ENCODE measurements at places on chromosomes 5 and 9.

GRCh38 chr9:114014044-114014443 lies 64.1 kb downstream of the AMBP start:
- no peaks in the 10 kb centered on the region for H3K36me3 ChIP-seq
- H3K27ac ChIP-seq = no peak overlapping the region
- no peaks in the 10 kb centered on the region for H3K4me1 ChIP-seq
- H3K27me3 ChIP-seq = no peaks in the 10 kb centered on the region
- DNase-seq = no peak

GRCh38 chr5:135473956-135474670 lies 22.0 kb upstream of the TIFAB start:
- H3K4me1 ChIP-seq = no peaks in the 10 kb centered on the region
- H3K36me3 ChIP-seq = no peaks in the 10 kb centered on the region
- peaks cover 57% of the 10 kb centered on the region for H3K27me3 ChIP-seq
- no peak for DNase-seq

GRCh38 chr9:34644766-34645314 lies 1.6 kb upstream of the GALT start:
- peaks cover 9% of the 10 kb centered on the region for H3K36me3 ChIP-seq
- DNase-seq = no peak
- peaks cover 26% of the 10 kb centered on the region for H3K4me1 ChIP-seq

DNA sequence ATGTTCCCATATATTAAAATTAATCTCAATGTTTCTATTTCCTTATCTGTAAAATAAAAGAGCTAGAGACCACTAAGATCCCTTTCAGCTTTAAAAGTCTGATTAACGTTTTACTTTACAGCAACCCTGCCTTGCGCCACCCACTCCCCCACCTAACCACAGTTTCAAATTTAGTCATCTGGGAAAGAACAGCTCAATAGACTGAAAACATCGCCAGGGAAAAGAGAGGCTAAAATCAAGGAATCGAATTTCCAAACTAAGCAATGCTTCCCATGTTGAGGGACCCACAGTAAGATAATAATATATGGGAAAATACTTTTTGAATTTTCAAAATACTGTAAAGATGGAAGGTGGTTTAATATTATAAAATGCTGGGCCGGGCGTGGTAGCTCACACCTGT lies 6.6 kb downstream of the SAXO1 start:
- H3K36me3 ChIP-seq = no peaks in the 10 kb centered on the region
- no peak overlapping the region for H3K4me3 ChIP-seq
- no peaks in the 10 kb centered on the region for H3K4me1 ChIP-seq
- no peak overlapping the region for H3K27ac ChIP-seq
- no peak for DNase-seq
- no peaks in the 10 kb centered on the region for H3K27me3 ChIP-seq

DNA sequence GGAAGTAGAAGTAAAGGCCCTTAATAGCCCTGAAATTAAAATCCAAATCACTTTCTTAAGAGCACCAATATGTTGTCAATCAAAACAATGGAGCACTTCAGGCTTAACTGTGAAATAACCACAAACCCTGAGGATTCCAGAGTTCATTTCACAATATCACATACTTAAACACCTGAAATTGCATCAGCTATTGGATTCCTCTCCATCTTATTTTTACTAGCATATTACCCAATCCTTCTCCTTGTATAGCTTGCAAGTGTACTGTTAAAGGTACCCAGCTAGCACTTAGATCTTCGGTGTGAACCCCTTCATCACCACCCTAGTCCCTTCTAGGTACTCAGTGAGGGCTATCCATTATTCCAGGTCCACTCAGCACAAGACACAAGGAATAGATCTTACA lies 287.3 kb downstream of the EFNA5 start:
- H3K36me3 ChIP-seq = no peaks in the 10 kb centered on the region
- H3K4me1 ChIP-seq = peaks cover 5% of the 10 kb centered on the region

DNA sequence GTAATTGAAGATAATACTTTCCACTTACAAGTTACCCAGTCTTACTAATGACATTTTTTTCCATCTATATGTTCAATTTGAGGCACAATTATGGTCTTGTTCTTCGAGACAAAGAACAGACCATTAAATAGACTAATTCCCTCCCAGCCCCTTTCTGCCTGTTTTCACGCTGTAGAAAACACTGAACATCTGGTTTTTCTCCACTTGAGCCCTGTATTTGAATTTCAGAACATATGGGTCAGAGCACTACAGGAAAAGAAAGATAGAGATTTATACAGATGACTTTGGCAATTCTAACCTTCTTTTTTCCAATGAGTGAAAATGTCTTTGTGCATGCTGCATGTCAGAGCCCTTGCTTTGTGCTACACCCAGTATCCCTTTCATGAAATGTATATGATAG lies 506.9 kb downstream of the LRRC70 start:
- no peak overlapping the region for H3K27ac ChIP-seq
- H3K27me3 ChIP-seq = no peaks in the 10 kb centered on the region
- H3K4me1 ChIP-seq = no peaks in the 10 kb centered on the region
- H3K4me3 ChIP-seq = no peak overlapping the region

- H3K27ac ChIP-seq = no peak overlapping the region
- no peak overlapping the region for H3K4me3 ChIP-seq
- H3K4me1 ChIP-seq = peaks cover 17% of the 10 kb centered on the region
- no peak for DNase-seq
- no peaks in the 10 kb centered on the region for H3K36me3 ChIP-seq
Observed at GRCh38 chr5:67699560-67699959, 503.0 kb upstream of the CD180 start.

DNA sequence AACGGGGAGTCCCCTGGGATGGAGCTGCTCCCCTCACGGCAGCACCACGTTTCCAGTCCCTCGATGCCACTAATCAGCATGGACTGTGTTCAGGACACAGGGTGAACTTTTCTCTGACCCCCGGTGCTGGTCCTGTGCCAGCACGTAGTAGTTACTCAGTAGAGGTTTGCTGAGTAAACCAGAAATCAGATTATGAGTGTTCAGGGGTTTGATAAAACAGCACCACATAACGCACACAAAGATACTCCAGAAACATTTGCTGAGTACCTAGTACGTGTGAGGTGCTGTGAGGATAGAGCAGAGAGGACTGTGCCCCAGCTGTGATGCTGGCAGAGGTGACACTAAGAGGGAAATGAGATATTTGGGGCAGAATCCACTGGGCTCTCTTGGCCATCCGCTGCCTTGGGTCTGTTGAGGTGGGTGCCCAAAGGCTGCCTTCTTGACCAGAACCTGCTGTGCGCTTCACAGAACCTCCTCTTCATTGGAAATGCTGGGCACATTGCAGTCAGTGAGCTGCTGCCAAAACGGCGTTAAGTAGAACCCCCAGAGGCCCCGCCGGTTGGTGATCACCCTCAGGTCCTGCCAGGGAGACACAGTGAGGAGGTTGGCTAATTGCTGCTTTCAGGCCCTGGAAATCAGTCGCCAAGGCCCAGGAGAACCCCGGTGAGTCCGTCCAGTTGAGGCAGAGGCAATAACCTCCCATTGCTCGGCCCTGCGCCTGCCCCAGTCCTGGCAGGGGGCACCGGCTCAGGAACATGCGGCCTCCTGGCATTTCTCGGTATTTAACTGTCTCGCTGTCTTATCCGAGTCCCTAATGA lies 49.4 kb downstream of the NEURL1B start:
- H3K27ac ChIP-seq = peak overlapping the region; percentile 76
- H3K4me1 ChIP-seq = peaks cover 91% of the 10 kb centered on the region
- DNase-seq = no peak
- peaks cover 48% of the 10 kb centered on the region for H3K36me3 ChIP-seq

GRCh38 chr5:39455645-39456044 lies 30.9 kb upstream of the DAB2 start:
- H3K36me3 ChIP-seq = no peaks in the 10 kb centered on the region
- H3K4me1 ChIP-seq = no peaks in the 10 kb centered on the region
- H3K4me3 ChIP-seq = no peak overlapping the region
- no peak overlapping the region for H3K27ac ChIP-seq

DNA sequence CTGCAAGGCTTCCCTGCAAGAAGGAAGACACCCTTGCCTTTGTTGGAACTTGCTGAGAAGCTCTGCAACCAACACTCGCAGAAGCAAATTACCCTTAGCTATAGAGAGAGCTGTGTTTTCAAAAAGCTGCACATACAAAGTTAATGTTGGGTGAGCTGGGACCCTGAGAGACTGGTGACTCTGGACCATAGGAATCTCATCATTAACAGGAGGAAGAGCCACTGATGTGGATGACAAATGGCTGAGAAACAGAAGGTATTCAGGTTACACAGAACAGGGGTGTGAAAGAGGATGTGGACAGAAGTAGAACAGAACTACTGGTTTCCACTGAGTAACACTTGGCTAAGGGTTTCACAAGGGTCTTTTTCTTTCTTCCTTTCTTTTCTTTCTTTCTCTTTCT lies 493.5 kb downstream of the IRX1 start:
- no peaks in the 10 kb centered on the region for H3K36me3 ChIP-seq
- no peak overlapping the region for H3K27ac ChIP-seq
- H3K27me3 ChIP-seq = no peaks in the 10 kb centered on the region
- peak; percentile 53 for DNase-seq
- H3K4me3 ChIP-seq = no peak overlapping the region
- no peaks in the 10 kb centered on the region for H3K4me1 ChIP-seq

GRCh38 chr5:29902859-29903258 lies 1290.6 kb upstream of the CDH6 start:
- H3K4me1 ChIP-seq = no peaks in the 10 kb centered on the region
- no peak for DNase-seq
- no peak overlapping the region for H3K27ac ChIP-seq
- H3K27me3 ChIP-seq = no peaks in the 10 kb centered on the region
- H3K36me3 ChIP-seq = no peaks in the 10 kb centered on the region

DNA sequence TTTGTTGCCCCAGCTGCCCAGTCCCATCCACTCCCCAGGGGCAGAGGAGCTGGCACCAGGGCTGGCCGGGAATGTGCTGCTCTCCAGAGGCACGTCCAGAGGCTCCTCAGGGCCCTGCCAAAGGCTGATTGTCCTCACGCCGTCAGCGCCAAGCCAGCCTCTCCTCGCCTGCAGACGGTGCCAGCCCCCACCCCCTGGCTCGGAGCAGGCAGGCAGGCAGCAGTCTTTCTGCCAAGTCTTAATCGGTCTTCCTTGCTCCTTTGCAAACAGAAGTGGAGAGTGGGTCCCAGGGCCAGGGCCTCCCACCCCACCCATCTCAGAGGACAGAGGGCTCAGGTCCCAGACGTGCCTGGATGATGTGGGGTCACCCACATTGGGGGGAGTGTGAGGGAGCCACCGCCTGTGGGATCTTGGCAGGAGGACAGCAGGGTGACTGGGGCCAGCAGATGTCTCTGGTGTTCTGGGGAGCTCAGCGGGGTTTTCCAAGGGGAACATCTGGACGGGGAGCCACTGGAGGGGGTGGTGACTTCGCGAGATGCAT lies 36.3 kb downstream of the FAM163B start:
- peaks cover 5% of the 10 kb centered on the region for H3K36me3 ChIP-seq
- no peak overlapping the region for H3K4me3 ChIP-seq
- peaks cover 34% of the 10 kb centered on the region for H3K4me1 ChIP-seq
- no peak for DNase-seq

DNA sequence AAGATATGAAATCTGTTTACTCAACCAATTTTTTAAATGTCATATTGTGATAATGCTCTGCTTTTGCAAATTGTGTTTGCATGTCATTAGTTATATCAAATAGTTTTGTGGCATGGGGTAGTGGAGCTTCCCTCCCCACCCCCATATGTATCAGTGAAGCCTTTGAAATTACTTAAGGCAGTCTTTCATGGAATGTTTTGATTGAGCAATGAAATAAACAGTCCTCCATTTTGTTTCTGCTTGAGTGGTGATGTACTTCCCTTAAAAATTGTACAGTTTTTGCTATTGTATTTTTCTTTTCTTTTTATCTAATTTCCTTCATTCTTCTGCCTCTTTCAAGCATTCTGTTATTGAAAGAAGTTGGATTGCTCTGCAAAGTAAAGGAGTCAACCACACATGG lies 3.5 kb downstream of the SOWAHA start:
- H3K4me1 ChIP-seq = peaks cover 14% of the 10 kb centered on the region
- H3K36me3 ChIP-seq = no peaks in the 10 kb centered on the region
- no peak overlapping the region for H3K27ac ChIP-seq
- H3K27me3 ChIP-seq = peaks cover 29% of the 10 kb centered on the region
- no peak overlapping the region for H3K4me3 ChIP-seq
- DNase-seq = no peak

- H3K4me1 ChIP-seq = no peaks in the 10 kb centered on the region
- peaks cover 57% of the 10 kb centered on the region for H3K36me3 ChIP-seq
- no peak overlapping the region for H3K27ac ChIP-seq
- no peaks in the 10 kb centered on the region for H3K27me3 ChIP-seq
- H3K4me3 ChIP-seq = no peak overlapping the region
Observed at GRCh38 chr5:1067141-1068121, 44.4 kb downstream of the SLC12A7 start.

GRCh38 chr5:61482980-61483379 lies 150.9 kb downstream of the ZSWIM6 start:
- no peaks in the 10 kb centered on the region for H3K27me3 ChIP-seq
- no peak overlapping the region for H3K27ac ChIP-seq
- peaks cover 12% of the 10 kb centered on the region for H3K4me1 ChIP-seq
- no peak overlapping the region for H3K4me3 ChIP-seq
- DNase-seq = no peak
- H3K36me3 ChIP-seq = no peaks in the 10 kb centered on the region
